Astrocyte of the spinal cord (primary cell): ENCODE measurements at places on chromosomes 1 and 21.
A peak's percentile ranks its signal among the peaks of the same experiment; 100 is the strongest.

DNA sequence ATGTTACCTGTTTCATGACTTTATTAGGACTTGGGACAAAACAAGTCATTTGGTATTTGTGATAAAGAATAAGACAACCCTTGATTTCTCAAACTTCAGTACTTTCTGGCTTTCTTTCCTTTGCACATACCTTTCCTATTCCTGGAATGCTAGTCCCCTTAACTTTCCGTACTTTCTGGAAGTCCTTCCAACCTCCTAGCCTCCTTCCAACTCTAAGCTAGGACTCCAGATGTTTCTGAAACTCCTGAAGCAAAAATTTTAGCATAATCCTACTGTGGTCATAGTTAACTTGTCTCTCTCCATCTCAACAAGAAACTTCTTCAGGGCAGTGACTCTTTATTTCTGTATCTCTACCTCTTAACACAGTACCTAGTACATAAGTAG, 19.8 kb upstream of the C1orf105 start:
- no peak for DNase-seq

- DNase-seq = peak; percentile 65
These were observed 18.9 kb downstream of the CAPN2 start for GRCh38 chr1:223731133-223731770.

DNA sequence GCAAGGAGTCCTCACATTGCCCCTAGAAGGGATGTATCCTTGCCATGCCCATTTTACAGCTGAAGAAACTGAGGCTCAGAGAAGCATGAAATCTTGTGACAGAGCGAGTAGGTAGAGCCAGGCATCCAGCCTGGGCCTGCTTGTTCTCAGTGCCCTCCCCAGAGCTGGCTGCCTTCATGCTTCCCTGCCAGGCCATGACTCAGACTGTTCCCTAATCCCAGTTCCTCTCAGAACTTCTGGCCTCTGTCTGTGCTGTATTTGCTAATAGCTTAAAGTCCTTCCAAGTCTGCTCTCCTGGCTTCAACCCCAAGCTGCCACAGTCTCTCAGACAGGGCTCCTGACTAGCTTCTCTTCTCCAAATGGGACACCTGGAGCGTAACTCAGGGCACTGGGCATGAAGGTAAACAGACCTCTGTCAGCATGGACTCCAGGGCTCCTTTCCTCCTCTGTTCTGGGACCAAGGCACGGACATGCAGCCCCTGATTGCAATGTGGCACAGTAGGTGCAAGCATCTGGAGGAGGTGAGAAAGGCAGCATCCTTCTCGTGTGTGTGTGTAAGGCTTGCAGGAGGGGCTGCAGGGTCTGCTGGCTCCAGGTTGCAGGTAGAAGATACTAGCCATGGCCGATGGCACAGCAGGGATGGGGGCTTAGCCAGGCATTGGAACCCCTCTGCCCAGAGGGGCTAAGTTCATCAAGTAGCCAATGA, 122.7 kb downstream of the HMGB4 start:
- DNase-seq = peak; percentile 67

- DNase-seq = no peak
These were observed 67.9 kb upstream of the DYNLT5 start for GRCh38 chr1:66684353-66684752.

- no peak for DNase-seq
These were observed 295.2 kb downstream of the NEGR1 start for GRCh38 chr1:71987181-71987580.

DNA sequence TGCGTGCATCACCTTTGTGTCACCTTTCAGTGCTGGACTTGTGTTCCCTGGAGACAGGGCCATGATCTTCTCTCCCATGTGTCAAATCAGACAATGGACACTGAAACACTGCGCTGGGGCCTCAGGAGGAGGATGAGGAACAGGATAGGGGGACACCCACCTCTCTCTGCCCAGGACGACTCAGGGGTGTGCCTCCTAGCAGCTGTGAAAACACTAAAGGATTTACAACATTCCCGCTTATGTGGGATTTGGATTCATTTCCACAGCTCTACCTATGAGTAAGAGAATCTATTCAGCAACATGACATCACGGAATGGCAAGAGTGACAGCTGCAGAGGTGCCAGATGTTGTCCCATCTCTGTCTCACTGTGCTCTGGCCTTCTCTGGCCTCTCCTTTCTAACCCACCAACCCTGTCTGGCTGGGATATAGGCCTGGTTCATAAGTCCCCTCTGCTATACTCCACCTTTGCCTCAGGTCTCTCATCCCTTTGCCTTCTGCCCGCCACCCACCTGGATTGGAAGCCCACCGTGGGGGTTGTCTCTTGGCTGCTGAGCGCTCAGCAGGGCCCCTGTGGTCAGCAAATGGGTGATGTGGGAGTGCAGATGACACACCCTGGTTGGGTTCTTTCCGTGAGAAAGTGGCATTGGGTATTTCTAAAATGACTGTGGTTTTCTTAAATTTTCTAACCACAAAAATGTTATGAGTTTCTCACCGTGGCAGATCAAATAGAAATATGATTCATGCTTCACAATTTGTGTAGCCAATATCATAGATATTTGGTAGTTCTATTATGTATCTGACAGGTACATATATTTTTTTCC, 47.1 kb upstream of the TLR5 start:
- peak; percentile 42 for DNase-seq

DNA sequence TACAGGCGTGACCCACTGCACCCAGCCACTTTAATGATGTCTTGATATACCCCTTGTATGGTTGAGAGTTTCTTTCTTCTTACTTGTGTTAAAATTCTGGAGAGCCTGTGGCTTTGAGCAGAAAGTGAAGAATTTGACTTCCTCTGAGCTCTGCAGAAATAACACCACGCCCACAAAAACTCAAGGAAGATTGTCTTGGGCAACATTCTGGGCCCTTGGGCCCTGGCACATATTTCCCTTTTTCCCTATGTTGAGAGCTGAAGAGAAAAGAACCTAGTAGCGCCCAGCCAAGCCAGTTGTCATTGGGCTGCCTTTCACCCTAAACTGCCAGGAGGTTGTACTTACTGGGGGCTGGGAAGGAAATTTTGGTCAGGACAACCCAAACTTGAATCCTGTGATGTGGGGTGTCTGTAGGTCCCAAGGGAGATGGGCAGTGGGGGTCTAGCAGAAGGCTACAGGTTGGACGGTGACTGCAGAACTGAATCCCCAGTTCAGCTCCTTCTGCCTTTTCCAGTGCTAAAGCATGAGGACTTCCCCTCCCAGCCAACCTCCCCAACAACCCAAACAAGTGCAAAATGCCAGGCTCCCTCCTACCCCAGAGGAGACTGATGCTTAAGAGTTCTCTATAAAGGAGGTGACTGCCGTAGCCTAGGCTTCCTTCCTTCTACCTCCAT, 11.7 kb upstream of the SNAPIN start:
- DNase-seq = no peak

DNA sequence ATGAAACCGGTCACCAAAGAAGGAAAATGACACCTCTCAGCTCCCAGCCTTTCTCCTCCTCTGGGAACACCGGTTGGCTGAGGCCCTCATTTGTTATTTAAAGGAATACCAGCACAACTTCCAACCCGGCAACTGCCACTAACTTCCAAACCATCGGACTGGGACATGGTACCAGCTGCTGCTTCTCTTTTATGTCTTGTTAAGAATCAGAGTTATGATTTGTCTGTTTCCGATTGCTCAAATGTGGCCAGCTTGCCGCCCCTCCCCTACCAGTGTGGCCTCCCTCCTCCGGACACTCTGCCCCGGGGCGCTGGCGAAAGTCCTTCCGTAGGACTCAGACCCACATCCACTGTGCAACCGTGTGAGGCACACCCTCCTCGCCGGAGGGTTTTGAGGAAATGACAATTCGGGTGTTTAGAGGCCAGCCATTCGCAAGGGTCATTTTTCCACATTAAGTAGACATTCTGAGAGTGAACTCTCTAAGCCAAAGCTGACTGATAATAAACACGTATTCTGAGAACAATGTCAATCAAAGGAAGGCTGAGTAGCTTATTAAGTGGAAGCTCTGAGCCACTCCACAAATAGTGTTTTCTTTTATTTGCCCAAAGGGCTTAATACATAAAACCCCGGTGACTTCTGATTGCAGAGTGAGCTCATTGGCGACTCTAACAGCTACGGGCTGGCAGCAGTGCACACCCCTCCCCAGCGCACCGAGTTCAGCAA, 5.5 kb downstream of the RIPK4 start:
- peak; percentile 13 for DNase-seq

- DNase-seq = peak; percentile 22
These were observed 1.1 kb upstream of the KCNQ4 start for GRCh38 chr1:40782371-40782956.

GRCh38 chr1:29162476-29163138, 19.1 kb downstream of the SRSF4 start:
- peak; percentile 25 for DNase-seq

- DNase-seq = no peak
These were observed 51.3 kb downstream of the LGR6 start for GRCh38 chr1:202244841-202245261.

- no peak for DNase-seq
These were observed 259.3 kb downstream of the S1PR1 start for GRCh38 chr1:101496109-101496508.

- DNase-seq = peak; percentile 67
These were observed 103.7 kb downstream of the NCAM2 start for GRCh38 chr21:21101911-21102310.

DNA sequence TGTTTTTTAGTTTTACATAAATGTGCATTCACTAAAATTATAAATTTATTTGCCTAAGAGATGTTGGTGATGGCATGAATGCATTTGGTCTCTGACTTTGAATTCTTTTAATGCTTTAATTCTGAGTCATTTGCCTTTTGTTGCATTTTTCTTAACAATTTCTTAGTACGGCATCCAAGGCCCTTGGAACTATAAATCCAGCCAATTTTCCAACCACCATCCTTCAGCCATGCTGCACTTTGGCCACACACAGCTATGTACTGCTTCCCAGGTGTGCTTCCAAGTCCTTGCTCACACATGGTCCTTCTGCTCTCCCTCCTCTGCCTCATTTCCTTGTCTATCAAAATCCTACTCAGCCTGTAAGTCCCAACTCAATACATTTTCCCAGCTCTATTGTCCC, 161.0 kb downstream of the DHRS3 start:
- DNase-seq = peak; percentile 78

DNA sequence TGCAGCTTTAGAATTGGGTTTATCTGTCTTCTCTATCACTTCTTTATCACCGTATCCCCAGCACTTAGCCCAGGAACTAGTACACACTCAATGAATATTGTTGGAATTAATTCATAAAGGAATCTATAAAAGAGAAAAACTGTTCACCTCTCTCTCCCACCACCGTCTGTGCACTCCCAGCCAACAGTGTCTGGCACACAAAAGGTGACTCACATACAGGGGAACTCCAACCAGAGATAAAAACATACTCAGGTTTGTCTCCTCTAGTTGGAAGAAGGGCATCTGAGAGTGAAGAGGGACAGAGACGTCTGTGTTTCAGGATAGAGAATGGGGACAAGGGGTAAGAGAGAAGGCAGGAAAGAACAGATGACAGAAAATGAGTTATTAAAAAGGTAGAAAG, 10.0 kb downstream of the ITLN1 start:
- no peak for DNase-seq

DNA sequence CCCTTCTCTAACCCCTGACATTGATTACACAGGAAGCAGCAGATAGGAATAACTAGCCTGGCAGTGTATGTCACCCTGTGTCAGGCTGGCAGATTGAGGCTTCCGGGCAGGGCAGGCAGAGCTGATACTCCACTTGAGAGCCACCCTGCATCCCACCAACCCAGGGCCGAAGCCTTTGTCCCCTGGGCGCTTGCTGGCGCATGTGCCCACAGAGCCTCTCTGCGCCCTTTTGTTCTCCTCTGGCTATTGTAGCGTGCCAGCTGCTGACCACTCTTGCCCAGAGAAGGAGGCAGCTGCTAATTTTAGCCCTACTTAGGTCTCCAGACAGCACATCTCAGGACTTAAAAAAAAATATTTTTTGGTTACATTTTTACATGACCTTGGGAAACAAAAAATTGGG, 304.9 kb downstream of the HHAT start:
- no peak for DNase-seq

DNA sequence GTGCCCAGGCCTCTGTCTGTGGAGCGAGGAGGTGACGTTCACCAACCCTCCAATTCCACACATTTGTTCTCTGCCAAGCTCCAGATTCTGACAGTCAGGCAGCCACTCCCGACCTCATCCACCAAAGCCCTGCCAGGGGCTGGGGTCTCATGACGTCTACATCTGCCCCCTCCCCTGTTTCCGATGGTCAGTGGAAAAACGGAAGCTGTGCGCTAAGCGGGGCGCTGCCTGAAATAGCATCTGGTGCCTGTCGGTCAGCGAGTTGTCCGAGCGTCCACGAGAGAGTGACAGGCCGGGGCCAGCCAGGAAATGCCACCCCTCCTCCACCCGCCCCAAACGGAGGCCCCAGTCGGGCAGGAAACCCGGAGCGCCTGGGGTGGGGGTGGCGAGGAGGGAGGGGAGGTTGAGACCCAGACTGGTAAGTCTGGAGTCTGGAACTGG, 3.2 kb upstream of the TAL1 start:
- DNase-seq = no peak

GRCh38 chr1:92184632-92185031, 33.1 kb upstream of the C1orf146 start:
- DNase-seq = peak; percentile 83

DNA sequence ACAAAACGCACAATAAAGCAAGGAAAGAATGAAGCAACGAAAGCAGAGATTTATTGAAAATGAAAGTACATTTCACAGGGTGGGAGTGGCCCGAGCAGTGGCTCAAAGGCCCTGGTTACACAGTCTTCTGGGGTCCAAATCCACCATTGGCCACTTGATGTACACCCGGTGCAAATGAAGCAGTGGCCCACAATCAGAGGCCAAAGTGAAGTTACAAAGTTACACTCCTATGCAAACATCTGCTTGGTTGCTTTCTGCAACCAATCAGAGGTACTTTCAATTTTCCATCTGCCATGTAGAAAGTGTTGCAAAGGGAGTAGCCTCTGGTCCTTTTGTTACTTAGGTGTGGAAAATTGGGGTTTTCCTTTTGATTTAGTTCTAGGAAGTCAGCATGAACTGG, 10.0 kb upstream of the DNAH14 start:
- no peak for DNase-seq

- no peak for DNase-seq
These were observed 3.7 kb upstream of the TCHH start for GRCh38 chr1:152118915-152119314.

- DNase-seq = peak; percentile 54
These were observed 144.2 kb downstream of the PTPRU start for GRCh38 chr1:29380532-29380931.

GRCh38 chr1:201816309-201816854, 12.6 kb upstream of the IPO9 start:
- DNase-seq = no peak

- DNase-seq = no peak
These were observed 354.0 kb upstream of the DUSP10 start for GRCh38 chr1:222095606-222096475.

DNA sequence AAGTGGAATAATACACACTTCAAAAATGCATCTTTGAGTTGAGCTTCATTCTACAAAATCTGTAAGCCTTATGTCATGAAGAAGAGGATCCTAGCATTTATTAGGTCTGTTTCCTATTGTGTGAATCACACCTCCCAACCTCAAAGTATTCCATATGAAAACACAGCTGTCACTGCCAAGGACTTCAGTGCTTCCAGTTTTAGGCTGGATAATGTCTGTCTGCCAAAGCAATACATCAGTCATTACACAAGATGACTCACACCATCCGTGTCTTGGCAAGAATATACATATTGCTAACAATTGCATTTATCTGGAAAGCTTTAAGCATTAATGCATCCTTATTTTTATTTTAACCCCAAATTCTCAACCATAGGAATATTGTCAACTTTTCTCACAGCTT, 125.7 kb upstream of the TMPRSS15 start:
- peak; percentile 95 for DNase-seq

GRCh38 chr1:43358746-43359693, at the start of gene CDC20:
TSS of gene CDC20 (plus strand) at chr1:43358981. CDS start at chr1:43359216, 235 bp downstream.
- DNase-seq = peak; percentile 97

GRCh38 chr1:207857447-207857846, 53.5 kb downstream of the CD34 start:
- DNase-seq = no peak
